ENCODE measurements at places on chromosomes 2 and 18.

- no peak for DNase-seq
Measured at GRCh38 chr2:182522972-182523473, 96.2 kb upstream of the PDE1A start.

DNA sequence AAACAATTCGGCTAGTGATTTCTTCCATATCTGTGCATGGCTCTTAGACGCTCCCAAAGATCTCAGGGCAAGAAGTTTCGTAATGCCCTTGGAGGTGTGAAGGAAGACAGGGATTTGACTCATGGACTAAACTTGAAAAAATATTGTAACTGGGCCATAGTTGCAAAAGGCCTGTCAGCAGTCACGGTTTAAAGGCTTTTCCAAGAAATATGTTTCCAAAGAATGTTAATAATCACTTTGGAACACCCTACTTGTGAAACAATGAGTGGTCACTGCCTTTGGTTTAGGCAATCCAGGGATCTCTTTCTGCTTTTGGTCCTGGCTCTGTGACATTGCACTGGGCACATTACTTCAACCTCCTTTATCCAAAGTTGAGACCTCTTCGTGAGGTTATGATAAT, 102.5 kb upstream of the RASGRP3 start:
- no peak for DNase-seq

DNA sequence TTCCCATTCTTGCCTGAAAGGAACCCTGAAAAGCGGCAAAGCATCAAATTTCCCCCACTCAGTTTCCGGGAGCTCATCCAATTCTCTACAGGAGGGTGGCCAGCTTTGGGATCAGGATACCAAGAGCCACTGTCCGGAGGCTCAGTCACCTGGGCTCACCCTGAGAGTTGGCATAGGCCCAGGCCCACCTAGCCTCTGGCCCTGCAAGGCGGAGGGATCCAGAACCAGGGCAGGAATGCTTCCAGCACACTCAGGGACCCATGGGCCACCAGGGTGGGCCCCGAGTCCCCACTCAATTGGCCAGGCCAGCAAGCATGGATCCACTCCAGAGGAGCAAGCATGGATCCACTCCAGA, 432.9 kb upstream of the MYT1L start:
- DNase-seq = no peak

DNA sequence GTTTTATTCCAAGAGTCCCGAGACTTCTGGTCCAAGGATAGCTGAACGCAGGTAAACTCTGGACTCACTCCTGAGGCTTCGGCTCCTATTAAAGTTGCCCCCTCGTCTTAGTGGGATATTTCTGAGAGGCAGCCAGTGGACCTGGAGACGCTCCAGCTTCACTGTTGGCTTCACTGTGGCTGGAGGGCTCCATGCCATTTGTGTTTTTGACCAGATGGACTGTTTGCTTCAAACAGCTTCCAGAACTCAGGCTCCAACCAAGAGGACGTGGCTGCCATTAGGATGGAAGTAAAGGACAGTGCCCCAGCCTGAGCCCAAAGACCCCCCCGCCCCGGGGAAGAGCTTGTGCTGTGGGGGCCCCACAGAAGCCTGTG, 94.4 kb upstream of the LDAH start:
- no peak for DNase-seq

- DNase-seq = no peak
Measured at GRCh38 chr2:2121887-2122286, 209.2 kb downstream of the MYT1L start.

GRCh38 chr2:85758361-85759256, 4.8 kb downstream of the ATOH8 start:
- no peak for DNase-seq

- no peak for DNase-seq
Measured at GRCh38 chr2:189379731-189380261, 61.5 kb upstream of the WDR75 start.

DNA sequence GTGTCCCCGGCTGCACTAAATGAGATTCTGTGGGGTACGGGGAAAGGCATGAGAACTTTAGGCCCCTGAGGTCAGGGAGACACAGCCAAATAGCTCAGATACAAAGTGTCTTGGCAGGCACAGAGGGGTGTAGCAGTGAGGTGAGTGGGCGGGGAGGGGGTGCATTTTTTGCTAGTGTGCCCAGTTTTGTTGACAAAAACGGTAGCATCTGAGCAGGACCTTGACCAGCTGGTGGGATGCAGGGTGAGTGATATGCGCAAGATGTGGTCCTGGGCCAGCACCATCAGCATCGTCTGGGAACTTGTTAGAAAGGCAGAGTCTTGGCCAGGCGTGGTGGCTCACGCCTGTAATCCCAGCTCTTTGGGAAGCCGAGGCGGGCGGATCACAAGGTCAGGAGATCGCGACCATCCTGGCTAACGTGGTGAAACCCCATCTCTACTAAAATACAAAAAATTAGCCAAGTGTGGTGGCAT, 127.3 kb upstream of the LGALSL start:
- DNase-seq = no peak

- no peak for DNase-seq
Measured at GRCh38 chr2:28296904-28297303, 95.8 kb upstream of the FOSL2 start.
